ENCODE measurements at places on chromosomes 11 and 22.
A peak's percentile ranks its signal among the peaks of the same experiment; 100 is the strongest.

DNA sequence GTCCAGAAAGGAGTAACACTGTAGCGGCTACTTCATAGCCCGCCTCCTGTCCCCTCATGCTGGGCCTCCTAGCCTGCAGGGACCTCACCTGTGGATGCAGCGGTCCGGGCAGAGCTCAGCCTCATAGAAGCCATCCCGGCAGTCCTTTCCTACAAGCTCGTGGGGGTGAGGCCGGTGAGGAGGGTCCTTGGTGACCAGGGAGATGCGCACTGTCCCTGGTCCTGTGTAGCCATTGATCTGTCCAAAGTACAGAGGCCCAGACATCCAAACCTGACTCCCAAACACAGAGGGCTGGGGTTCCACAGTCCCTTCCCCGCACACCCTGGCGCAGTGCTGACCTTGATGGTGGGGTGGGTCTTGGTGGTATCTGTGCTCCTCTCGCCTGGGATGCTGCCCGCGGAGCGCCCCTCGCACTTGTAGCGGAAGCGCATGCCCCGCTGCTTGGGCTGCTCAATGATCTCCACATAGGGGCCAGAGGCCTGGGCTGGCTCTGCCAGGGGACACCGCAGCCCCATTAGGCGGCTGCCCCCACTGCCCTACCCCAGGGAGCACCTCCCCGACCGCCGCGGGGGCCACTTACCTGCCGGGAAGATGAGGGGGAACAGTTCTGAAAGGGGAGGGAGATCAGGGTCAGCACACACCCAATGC lies 993 bp downstream of the RELA start:
- no peak for DNase-seq

DNA sequence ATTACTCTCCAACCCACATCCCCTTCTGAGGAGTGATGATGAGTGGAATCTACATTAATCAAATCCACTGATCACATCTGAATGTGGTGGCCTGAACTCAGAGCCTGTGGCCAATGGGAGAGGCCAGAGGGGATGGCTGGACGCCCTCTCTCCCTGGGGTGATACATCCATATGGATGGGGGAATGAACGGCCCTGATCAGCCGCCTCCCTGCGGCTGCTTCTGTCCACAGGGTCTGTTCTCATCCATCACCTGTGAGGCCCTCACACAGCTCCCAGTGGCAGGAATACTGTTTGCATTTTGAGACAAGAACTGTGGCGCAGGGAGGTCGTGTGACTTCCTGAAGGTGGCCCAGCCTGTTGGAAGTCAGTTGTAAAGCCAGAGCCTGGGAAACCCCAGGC lies 78.3 kb upstream of the SHISAL1 start:
- DNase-seq, result no peak

DNA sequence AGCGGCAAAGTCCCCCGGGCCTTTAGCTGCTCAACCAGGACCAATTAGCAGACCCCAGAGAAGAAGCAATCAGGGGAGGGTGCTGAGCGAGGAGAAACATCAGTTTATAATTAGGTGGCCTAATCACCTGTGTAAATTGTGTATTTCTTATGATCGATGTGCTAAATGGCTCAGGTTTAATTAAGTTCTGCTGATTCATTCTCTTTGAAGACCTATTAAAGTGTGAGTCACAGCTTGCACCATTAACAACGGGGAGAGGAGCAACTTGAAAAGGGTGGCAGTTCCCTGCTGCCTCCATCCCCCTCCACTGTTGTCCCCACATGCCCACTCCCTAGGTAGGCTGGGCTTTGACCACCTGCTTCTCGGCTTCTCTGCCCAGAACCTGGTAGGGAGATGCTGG lies 10.7 kb downstream of the ISX start:
- no peak for DNase-seq

GRCh38 chr11:125871391-125872137 lies 15.9 kb upstream of the HYLS1 start:
- peak; percentile 77 for DNase-seq

GRCh38 chr11:83569134-83569805 lies 283.1 kb upstream of the CCDC90B start:
- DNase-seq, result no peak

DNA sequence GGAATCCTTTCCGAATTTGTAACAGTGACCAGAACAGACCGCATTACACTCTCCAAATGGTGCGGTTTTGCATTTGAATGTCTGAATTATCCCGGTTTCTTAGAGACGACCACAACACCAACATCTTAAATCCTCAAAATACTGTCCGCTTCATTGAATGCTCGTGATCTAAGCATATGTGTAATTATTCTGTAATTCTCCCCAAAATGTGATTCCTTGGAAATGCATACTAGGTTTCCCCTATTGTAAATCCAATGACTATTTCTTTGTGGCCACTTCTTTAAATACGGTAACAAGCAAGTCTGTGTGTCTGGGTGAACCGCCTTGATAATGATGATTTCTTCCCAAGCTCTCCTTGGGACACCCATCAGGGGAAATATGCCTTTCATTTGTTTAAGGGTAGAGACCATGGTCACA lies 87.3 kb upstream of the DBX1 start:
- no peak for DNase-seq

DNA sequence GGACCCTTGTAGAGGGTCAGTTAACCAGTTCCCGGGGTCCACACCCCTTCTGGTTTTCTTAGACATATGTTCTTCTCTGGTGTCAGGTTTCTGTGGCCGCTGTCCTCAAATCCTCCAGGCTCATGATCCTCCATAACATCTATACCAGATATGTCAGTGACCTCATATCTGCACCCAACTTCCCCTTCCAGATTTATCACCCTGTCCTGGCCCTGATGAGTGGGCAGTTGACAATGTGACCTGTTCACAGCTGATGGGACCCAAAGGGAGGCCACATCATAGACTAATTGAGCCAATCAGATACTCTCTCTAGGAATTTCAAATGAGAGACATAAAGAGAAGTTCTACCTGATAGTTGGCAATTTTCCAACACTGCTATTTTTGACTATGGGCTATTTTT lies 5.1 kb downstream of the DKK3 start:
- no peak for DNase-seq

- no peak for DNase-seq
These were observed at the start of gene HBD for GRCh38 chr11:5234381-5234834. Gene HBD (minus strand): TSS chr11:5234483. CDS start chr11:5234433, 50 bp downstream.

GRCh38 chr11:114142707-114143106 lies 83.2 kb downstream of the ZBTB16 start:
- no peak for DNase-seq

GRCh38 chr22:24421428-24421931 lies 5.9 kb upstream of the ADORA2A start:
- peak; percentile 34 for DNase-seq

DNA sequence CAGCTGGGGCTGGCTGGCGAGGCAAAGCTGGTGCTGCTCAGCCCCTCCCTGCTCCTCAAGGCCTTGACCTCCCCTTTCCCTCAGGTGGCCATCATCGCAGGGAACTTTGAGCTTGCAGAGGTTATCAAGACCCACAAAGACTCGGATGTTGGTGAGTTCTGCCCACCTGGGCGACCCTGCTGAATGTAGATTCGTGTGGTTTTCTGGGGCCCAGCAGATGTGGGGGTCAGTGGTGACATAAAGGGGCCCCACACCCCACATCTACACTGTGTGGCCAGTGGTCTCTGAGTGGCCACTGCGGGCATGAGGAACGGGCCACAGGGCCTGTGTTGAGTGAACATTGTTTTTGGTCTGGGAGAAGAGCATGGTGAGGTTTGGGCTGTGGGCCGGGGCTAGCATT lies 11.9 kb downstream of the SHANK3 start:
- no peak for DNase-seq

DNA sequence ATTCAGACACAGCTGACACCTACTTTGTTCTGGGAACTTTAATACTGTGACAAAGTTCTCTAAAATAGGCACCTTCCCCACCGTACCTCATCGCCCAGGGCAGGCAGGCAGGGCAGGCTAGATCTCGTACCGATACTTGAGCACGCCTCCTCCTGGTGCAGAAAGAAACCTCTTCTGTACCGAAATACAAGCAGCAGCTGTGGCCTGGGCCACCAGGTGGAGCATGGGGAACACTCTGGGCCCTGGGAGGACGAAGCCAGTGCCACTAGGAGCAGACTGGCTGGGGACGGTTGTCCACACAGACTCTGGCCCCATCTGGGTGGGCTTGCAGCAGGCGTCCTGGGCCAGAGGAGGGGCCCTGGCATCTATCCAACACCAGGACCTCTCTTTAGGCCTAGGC lies 12.8 kb downstream of the PMM1 start:
- peak; percentile 77 for DNase-seq

GRCh38 chr11:42253156-42253555 lies 793.7 kb upstream of the LRRC4C start:
- DNase-seq, result no peak

GRCh38 chr11:126466236-126467045 lies 111.0 kb downstream of the ST3GAL4 start:
- DNase-seq, result no peak

GRCh38 chr11:64772303-64773018 lies 5.9 kb downstream of the SF1 start:
- no peak for DNase-seq

- DNase-seq, result no peak
These were observed 1162.6 kb upstream of the TENM4 start for GRCh38 chr11:80603472-80603871.

GRCh38 chr11:113572136-113572735 lies 97.0 kb upstream of the DRD2 start:
- no peak for DNase-seq

DNA sequence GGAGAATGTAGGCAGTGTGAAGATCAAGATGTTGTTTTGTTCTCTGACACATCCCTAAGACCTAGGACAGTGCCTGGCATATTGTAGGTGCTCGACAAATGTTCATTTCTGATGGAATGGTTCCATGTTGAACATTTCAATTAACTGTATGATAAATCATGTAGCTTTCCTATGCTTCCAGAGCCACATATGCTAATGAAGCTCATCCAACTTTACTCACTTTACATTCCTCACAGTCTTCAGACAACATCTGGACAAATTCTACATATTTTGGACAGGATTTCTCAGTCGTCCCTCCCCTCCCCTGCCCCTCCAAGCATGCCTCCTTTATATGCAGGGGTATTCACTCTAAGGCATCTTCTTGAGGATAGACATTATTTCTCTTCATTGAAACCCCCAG lies 177.9 kb downstream of the BLID start:
- no peak for DNase-seq

GRCh38 chr11:106101819-106102218 lies 24.4 kb downstream of the AASDHPPT start:
- no peak for DNase-seq

DNA sequence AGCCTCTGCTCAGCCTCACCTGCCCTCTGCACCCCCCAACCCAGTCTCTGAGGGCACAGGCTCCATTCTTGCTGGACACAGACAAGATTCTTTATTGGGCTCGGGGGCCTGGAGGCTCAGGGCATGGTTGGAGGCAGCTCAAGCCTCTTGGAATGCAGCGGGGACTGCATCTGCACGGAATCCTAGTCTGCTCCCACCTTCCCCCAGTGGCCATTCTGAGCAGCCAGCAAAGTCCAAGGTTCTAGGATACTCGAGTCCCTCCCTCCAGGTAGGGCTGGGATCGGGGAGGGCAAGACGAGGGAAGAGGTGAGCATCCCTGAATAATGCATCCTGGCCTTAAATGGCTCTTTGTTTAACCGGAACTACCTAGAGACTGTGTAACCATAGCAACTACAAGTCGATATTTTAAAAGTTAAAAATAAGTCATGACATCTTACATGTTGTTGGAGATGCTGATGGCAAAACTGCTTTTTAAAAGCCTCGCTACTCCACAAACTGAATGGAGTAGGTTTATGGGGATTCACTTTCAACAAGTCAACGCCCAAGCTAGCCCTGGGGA lies 10.7 kb upstream of the IGSF22 start:
- DNase-seq, result no peak

DNA sequence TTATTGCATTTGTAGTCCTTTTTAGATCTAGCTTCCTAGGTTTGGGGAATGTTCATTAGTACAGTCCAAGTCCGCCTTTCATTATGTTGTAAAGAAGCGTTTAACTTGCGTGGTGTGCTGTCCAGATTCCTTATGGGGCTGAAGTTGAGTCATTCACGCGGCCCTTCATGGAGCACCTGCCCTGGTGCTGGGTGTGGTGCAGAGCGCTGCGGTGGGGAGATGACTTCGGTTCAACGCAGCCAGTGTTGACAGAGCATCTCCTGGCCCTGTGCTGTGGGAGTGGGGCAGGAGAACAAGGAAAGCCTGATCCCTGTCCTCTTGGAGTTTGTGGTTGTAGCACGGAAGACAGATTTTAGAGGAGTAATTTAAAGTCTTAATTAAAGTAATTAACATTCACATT lies 152.0 kb downstream of the TBC1D22A start:
- DNase-seq, result no peak

GRCh38 chr22:46686221-46687047 lies 51.6 kb downstream of the CERK start:
- DNase-seq, result no peak

GRCh38 chr11:58845386-58845785 lies 882 bp upstream of the GLYATL2 start:
- no peak for DNase-seq

GRCh38 chr22:48753381-48753730 lies 1074.3 kb downstream of the BRD1 start:
- no peak for DNase-seq

- no peak for DNase-seq
These were observed 135.8 kb upstream of the TIMP3 start for GRCh38 chr22:32665676-32666075.

- no peak for DNase-seq
These were observed 12.3 kb downstream of the PKNOX2 start for GRCh38 chr11:125176866-125177265.

DNA sequence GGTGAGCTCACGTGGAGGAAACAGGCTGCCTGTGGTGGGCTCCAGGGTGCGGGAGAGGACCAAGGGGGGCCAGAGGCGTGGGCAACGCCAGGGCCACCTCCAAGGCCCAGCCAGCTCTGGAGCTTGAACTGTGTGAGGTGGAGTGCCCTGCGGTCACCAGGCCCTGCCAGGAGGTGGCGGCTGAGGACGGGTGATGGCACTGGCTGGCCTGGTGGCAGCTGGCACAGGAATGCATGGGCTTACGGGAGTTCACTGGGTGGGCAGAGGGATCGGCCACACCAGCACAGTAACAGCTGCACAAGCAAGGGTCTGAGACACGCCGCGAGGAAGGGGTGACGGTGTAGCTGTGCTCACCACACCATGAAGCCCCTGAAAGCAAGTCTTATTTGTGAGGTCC lies 15.8 kb downstream of the TOLLIP start:
- DNase-seq, result peak; percentile 47

DNA sequence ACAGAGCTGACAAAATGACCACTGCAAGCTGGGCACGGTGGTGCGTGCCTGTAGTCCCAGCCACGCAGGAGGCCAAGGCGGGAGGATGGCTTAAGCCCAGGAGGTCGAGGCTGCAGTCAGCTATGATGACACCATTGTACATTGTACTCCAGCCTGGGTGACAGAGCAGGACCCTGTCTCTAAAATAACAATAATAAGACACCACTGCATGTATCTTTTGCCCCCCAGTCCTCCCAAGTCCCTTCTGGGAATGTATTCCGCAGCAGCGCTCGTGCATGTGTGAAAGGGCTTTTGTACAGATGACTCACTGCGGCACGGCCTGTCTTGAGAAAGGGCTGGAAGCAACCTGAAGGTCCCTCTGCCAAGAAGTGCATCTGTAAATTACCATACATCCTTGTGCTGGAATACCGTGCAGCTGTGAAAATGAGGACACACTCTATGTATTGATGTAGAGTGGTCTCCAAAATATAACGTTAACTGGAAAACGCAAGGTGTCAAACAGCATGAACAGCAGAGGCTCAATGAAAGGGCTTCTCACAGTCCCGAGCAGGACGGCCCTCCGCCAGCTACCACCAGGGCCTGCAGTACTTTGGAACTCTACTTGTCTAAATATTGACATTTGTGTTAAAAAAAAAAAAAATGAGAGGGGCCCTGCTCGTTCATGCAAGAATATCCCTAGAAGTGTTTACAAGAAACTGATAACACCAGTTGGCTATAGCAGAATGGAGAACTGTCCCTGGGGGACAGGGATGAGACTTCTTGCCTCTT lies 9.0 kb upstream of the CDC42EP2 start:
- DNase-seq, result no peak
